ENCODE measurements at places on chromosomes 4 and X.

DNA sequence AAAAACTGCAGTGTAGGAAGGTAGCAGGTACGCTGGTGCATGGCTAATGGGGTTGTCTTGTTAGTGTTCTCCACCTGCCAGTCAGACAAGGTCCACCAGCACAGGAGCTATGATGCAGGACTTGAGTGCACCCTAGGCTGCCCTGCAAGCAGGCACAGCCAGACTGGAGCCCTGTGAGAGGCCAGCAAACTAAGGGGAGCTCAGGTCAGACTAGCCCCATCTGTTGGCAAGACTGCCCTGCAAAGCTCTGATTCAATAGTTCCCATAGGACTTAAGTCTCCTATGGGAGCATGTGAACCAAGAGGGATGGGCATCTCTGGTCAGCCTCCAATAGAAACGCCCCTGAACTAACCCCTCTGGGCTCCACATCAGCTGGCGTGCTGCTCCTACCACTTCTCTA, 1307.3 kb downstream of the C4orf33 start:
- DNase-seq = no peak

DNA sequence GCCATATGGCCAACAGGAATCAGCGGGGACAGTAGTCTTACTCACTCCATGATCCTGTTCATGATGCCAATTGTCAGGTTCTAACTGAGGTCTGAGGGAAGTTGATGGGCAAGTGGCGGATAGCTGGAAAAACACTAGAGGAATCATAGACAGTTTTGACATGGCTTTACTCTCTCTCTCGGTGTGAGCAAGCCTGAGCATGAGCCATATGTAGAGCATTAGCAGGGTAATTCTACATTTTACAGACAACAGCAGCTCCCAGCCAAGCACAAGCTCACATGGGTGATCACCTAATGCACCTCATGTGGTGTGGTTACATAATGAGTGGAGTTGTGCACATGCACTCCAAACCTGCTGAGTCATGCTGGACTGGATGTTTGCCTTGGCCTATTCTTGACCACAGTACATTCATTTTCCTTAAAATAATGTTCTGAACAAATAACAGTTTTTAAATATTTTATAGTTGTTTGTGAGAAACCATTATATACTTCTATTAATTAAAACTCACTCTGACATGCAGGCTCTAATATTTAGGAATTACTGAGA, 429.2 kb downstream of the GPAT3 start:
- DNase-seq = no peak

DNA sequence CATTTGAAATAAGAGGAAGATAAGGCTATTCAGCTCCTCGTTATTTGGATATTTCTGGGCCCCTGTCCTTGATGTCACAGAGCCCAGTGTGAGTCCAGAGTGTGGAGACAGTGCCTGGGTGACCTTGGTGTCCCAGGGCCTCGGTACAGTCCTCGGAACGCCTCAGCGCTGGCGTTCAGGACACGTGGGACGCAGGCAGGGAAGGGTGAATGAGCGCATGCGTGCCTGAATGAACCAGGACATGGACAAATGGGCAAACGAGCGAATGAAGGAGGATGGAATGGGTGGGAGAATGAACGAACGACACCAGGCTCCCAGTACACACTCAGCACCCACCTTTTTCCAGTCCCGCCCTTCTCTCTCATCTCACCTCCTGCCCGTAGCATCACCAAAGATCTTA, 44.2 kb downstream of the EVC start:
- DNase-seq = no peak

DNA sequence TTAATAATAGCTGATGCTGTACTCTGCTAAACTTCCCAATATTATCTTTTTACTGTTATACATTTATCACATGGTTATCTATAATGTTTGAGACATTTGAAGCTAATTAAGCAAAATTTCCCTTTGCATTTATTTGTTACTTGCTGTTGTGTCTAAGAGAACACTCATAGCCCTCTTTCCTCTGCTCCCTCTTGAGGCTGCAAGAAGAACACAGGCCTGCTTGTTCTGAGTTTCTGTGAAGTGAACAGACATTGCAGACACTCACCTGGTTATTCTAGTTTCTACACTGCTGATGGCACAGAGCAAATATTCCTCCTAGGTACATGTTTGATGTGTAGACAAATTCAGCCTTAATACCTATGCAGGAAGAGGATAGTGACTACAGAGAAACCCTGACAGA, 367.8 kb downstream of the GASK1B start:
- DNase-seq = no peak

GRCh38 chrX:46433892-46434291, 111.3 kb downstream of the ZNF674 start:
- DNase-seq = no peak

GRCh38 chr4:76420762-76421581, at the start of gene CCDC158:
CCDC158 (minus strand) TSS chr4:76421141; CDS start chr4:76403207, 17,934 bp downstream.
- DNase-seq = no peak

- no peak for DNase-seq
Measured at GRCh38 chr4:133162941-133163340, 13.8 kb downstream of the PCDH10 start.

- no peak for DNase-seq
Measured at GRCh38 chr4:6848717-6849305, 60.8 kb upstream of the TBC1D14 start.

GRCh38 chrX:120752431-120753082, 122.7 kb upstream of the C1GALT1C1 start:
- DNase-seq = no peak

DNA sequence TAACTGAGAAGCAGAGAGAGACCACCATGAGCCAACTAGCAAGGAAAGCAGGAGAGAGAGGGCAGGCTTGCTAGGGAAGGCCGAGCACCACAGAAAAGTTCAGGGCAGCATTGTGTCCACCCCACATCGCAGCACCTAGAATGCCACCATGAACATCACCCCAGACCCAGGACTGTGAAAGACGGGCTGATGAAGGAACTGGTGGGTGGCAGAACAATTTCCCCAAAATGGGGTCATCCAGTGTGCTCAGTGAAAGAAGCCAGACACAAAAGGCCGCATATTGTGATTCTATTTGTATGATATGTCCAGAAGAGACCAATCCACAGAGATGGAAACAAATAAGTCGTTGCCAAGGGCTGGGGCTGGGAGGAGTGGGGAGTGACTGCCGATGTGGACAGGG, 16.8 kb downstream of the PNMA6E start:
- DNase-seq = no peak

GRCh38 chrX:77561372-77561771, 114.2 kb downstream of the FGF16 start:
- no peak for DNase-seq

DNA sequence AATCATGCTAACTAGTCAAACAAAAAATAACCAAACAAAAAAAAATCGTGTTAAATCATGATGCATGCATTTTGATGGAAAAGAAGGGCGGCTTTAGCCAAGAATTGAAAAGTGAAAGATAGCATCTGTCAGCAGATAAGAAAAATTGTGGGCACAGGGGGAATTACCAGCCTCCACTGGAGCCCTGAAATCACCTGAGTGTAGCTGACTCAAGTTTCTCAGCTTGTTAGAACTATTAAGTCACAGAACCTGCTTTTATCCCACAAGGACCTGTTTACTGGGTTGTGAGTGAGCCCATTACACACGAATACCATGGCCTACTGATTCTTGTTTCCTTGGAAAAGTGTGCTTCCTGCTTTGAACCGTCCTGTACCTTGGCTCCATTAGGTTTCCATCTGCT, 85.2 kb downstream of the COX18 start:
- peak; percentile 25 for DNase-seq

- DNase-seq = no peak
Measured at GRCh38 chr4:95839891-95840290, at the start of gene PDHA2. PDHA2 (plus strand) TSS chr4:95840093; CDS start chr4:95840151, 58 bp downstream.

DNA sequence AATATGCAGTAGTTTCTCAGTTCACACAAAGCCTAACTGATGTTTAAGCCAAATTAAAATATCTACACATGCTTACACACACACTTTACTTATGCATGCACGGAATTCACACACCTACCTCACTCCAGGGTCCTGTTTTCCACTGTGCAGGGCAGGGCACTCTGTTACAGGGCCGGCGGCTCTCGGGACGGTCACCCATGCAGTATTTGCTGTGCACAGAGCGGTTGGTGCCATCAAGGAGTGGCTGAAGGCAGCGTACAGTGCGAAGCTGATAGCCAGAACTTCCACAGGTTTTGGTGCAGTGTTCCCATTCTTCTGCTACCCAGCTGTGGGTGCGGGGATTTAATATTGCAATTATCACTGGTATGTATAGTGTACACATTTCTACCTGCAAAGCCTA, 258.9 kb downstream of the NPFFR2 start:
- DNase-seq = no peak

GRCh38 chr4:105598052-105598451, 45.6 kb downstream of the ARHGEF38 start:
- no peak for DNase-seq

GRCh38 chr4:79676705-79677104, 268.7 kb upstream of the GK2 start:
- DNase-seq = no peak

GRCh38 chrX:40091691-40092421, 5.9 kb downstream of the BCOR start:
- no peak for DNase-seq

DNA sequence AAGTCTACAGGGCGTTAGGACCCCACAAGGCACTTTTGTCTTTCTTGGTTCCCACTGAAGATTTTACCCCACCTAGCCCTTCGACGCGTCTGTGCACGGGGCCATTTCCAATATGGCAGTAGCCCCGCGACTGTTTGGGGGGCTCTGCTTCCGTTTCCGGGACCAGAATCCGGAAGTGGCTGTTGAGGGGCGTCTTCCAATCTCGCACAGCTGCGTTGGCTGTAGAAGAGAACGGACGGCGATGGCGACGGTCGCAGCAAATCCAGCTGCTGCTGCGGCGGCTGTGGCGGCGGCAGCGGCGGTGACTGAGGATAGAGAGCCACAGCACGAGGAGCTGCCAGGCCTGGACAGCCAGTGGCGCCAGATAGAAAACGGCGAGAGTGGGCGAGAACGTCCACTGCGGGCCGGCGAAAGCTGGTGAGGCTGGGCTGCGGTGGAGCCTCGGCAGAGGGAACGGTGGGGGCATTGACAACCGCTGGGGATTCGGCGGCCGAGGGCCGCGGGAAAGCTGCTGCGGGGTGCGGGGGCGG, at the start of gene USP11:
USP11 (plus strand) TSS at position 207 of the 530 bp plus-strand sequence; CDS start at position 242, 35 bp downstream.
- peak; percentile 28 for DNase-seq
